Right lung (tissue), 10 donors: ENCODE measurements at places on chromosomes 6 and 20.

- DNase-seq: no peak
Measured at GRCh38 chr6:7879980-7880717, 30.4 kb downstream of the TXNDC5 start.

DNA sequence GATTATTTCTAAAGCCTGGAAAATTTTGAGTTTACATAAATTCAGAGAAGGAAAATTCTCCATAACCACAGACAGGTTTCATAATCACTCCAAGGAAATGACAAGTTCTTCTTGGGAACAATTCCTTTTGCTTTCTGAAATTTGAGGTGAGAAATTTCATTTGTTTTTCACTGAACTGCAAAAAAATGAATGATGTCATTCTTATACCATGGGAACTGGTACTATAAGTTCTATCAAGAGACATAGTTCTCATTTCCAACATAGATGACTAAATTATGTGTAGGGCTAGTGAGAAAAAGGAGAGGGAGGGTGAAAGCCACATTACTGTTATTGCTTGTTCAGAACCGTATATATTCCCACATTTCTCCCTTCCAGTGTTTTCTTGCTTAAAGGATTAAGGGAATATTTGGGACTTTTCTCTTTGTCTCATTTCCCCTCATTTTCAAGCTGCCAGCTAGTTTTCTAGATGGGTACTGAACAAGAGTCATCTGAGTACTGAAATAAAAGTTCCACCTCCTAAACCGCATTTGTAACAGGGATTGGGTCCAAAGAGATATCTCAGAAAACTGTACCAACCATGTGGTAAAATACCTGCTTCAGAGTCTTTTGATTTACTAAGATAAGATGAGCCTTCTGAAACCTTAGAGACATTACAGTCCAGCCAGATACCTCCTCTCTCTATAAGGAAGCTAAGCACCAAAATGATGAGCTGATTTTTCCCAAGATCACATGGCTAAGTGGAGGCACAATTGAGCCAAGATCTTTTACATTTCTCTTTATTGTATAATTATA is 144.3 kb upstream of the PRDM1 start:
- DNase-seq: no peak

- no peak for DNase-seq
Measured at GRCh38 chr6:31651602-31652191, 764 bp downstream of the BAG6 start.

GRCh38 chr20:49591217-49591865 is 23.4 kb upstream of the PTGIS start:
- no peak for DNase-seq

DNA sequence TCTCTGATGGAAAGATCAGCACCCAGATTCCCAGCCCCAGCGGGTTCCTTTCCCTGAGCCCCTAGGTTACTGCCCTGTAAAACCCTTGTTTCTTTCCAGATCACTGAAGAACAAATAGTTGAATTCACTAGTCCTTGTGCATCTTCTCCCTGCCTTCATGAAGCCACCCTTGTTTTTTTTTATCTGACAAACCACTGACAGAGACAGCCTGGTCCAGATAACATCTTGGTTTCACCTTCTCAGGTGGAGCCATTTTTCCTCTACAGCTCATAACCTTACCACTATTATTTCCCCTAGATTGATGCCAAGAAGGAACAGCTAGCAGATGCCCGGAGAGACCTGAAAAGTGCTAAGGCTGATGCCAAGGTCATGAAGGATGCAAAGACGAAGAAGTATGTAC is 15.9 kb upstream of the PLCG1 start:
- no peak for DNase-seq

GRCh38 chr6:133166766-133167165 is 74.4 kb upstream of the EYA4 start:
- no peak for DNase-seq

- DNase-seq: no peak
Measured at GRCh38 chr6:32086661-32087573, 22.2 kb downstream of the TNXB start.

DNA sequence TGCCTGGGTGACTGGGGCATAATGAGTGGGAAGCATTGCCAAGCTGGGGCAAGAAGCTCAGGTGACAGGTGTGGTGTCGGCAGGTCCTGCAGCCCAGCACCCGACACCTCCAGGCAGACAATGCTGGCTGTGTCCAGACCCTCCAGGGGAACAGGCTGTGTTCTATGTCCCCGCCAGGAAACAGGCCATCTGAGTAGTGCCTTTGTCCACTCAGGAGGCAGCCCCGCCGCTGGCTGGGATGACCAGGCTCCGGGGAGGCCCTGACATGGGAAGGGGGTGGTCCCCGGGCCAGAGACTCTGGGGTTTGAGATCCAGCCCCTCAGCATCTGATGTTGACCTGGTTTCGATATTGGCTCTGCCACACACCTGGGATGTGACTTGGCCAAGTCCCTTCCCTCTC is 28.4 kb downstream of the SNPH start:
- no peak for DNase-seq

DNA sequence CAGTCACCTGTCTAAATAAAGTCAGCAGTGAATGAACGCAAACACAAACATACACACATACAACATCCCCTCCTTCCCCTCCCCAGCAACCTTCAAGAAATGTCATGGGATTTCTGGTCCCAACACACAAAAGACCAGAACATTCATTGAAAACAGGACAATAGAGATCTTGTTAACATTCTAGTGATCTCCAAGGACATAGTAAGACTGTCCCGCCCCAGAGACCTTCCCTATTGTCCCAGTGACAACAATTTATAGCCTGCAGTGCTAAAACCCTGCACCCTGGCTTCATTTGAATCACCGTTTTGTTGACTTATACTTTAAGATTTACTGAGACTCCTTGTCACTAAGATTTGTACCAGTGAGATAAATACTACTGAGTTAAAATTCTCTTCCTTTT is 143.9 kb upstream of the NOX3 start:
- no peak for DNase-seq

DNA sequence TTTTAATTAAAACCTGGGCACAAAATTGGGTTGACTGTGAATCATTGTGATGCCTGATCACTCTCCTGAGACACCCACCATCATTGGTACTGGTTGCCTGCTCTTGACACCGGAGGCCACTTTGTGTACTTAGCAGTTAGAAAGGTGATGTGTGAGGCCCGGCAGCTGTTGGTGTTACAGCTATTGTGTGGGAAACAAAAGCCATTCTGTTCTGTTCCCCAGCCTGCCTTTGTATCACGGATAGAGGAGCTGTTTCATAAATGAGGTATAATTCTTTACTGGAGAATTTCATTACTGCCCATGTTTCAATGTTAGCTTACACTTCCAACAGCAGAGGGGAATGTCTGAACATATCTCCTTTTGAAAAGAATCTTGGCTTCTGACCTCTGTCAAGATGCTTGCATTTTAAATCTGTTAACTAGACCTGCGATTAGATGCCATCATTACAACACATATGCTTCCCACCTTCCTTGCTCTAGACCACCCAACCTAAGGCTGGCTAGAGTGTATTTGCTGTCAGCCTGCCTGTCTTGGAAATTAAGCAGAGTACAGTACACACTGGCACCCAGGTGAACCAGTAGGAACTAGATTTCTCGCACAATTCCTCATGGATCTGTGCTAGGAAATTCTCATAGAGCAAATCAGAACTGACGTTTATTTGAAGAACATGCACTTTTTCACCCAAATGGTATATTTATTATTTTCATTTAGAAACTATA is 142.4 kb upstream of the INSM1 start:
- peak; percentile 24 for DNase-seq
